ENCODE measurements at places on chromosomes 1 and 21.

DNA sequence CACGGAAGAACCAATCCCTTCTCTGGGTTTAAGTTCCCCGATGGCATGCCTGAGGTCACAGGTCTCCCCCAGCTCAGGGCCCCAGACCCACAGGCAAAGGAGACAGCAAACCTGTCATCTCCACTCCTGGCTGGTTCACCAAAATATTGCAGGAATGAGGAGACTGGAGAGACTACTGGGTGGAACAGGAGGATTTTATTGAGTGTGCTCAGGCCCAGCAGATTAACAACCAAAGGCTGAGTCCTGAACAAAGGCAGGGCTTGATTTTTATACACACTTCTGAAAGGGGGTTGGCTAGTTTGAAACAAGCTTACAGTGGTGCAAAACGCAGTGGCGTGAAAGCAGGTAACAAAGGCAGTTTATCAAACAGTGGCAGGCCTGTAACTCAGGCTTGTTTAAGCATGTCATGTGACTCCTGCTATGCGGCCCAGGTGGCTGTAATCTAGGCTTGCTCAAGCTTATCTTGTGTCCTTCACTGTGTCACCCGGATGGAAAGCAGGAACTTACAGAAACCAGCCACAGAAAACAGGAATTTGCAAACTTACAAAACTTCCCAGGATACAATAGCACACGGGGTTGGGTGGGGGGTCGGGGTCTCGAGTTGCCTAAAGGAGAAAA lies 27.4 kb upstream of the KCNJ15 start:
- no peak for DNase-seq

- no peak for DNase-seq
Observed at GRCh38 chr1:229032375-229032774, 238.5 kb upstream of the RAB4A start.

GRCh38 chr1:34283142-34283541 lies 106.4 kb downstream of the C1orf94 start:
- no peak for DNase-seq

GRCh38 chr21:14889080-14889810 lies 175.6 kb downstream of the NRIP1 start:
- no peak for DNase-seq

- no peak for DNase-seq
Observed at GRCh38 chr1:170355267-170355801, 176.6 kb upstream of the GORAB start.

DNA sequence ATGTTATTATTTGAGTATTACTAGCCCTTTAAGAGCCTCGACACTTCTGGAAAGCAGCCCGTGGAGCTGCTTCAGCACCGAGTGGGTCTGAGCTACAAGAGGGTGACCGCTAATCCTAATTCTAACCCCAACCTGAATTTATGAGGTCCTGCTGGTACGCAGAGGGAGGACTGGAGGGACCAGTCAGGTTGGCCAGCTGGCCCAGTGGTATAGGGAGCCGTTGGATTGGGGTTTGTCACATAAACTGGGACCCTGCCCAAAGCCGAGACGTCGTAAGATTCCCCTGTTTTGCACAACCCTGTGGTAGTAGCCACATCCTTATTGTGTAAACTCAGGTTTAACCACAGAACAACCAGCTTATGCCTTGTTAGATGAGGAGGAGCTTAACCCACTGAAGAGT lies 60.8 kb upstream of the F3 start:
- no peak for DNase-seq

DNA sequence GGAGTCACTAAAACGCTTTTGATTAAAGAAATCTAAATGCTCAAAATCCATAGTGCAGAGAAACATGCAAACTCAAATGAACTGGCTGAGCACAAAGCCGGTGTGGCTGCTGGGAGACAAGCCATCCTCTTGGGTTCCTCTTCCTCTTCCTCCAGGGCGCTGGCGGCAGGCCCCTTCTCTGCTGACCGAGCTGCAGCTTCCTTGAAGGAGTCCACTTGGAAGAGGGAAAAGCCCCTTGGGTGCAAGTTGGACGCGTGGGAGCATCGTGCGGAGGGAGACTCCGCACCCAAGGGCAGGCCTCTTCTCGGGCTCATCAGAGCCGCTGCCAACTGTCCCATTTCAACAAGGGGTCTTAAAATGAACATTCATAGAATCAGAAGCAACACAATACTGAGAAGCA lies 7.9 kb downstream of the CCNL2 start:
- DNase-seq: no peak

GRCh38 chr1:154417338-154417608 lies 12.1 kb downstream of the IL6R start:
- DNase-seq: no peak

GRCh38 chr1:19341201-19342061 lies 29.3 kb downstream of the SLC66A1 start:
- DNase-seq: peak; percentile 89

GRCh38 chr1:119879510-119880434 lies 16.5 kb downstream of the ADAM30 start:
- no peak for DNase-seq

DNA sequence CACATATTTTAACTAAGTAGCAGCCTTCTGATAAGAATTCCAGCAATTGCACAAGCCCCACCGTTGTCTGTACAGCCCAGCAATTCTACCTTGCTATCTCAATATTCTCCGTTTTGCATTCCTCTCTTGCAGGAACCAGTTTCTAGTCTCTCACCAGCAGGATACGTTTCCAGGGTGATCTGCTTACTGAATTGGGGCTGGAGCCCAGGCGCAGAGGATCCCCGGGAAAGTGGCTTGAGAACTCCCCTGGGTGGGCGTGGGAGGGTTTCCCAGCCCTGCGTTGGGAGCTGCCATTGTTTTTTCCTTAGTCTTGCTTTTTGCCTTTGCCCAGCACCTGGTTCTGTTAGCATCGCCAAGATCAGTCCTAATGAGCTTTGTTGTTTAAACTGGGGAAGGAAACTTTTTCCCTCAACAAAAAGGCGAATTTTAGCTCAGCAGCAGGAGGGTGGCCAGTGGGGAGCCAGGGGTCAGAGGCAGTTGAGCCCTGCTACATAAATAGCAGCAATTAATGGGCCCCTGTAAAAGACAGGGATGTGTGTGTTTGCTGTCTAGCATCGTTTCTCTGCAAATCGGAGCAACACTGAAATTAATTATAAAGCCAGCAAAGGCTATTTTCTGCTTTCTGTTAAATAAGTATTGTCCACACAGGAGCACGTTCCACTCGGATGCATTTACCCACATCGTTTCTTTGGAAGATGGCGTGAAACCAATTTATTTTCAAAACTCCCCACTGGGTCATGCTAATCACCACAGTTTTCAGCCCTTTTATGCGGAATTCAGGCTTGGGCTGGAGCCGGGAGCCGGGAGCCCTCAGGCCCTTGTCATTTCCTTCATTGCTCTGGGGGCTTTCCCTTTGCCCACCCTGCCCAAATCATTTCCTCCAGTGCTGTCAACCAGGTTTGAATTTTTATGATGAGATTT lies 36.6 kb downstream of the HUNK start:
- no peak for DNase-seq

DNA sequence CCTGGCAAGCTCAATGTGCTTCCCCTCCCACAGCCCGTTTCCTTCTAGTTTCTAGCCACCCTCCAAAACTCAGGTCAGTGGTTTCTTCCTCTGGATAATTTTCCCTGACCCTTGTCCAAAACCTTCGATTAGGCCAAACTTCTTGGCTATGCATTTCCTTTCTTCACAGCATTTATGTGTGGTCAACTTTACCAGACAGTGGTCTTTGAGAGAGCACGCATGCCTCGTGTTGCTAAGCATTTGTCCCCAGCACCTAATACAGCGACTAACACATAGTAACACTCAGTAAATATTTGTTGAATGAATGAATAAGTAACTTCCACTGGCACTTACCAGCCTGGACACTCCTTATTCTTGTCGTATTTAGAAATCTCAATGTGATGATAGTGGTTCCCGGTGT lies 610.7 kb downstream of the PLPP3 start:
- DNase-seq: no peak

- DNase-seq: no peak
Observed at GRCh38 chr1:107016376-107016978, 40.0 kb upstream of the PRMT6 start.

GRCh38 chr1:55285834-55286233 lies 70.7 kb upstream of the USP24 start:
- DNase-seq: no peak

DNA sequence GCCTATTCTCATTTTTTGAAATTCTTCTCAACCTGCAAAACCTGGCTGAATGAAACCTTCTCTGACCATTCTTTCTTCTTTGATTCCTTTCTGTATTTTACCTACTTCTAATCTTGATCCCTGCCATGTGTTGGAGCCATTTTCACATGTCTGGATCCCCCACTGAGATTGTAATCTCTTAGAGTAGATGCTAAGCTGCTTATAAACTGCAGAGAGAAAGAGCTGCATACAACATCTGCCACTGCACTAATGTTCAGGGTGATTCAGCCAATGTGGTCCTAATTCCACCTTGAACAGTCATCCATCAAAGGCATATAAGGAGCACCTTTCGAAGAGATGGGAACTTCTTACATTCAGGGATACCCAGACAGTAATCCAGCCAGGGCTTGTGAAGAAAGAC lies 16.2 kb upstream of the DAB1 start:
- no peak for DNase-seq

DNA sequence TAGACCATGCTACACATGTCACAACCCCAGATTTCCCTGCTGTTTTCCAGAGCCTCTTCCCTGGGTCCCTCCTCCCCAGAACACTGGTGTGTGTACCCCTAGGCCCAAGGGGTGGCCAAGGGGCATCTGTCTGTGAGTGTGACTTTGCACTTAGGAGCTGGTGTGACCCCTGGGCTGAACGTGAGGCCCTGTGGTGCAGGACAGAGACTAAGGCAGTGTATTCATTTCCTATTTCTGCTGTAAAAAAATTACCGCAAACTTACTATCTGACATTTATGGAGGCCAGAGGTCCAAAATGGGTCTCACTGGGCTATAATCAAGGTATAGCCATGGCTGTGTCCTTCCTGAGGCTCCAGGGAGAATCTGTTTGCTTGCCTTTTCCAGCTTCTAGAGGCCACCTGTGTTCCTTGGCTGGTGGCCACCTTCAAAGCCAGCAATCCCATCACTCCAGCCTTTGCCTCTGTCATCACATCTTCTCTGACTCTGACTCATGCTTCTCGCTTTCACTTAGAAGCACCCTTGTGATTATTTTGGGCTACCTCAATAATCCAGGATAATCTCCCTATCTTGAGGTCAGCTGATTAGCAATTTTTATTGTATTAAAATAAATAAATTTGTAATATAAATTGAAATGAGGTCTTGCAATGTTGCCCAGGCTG lies 24.0 kb upstream of the ELOA start:
- DNase-seq: no peak

DNA sequence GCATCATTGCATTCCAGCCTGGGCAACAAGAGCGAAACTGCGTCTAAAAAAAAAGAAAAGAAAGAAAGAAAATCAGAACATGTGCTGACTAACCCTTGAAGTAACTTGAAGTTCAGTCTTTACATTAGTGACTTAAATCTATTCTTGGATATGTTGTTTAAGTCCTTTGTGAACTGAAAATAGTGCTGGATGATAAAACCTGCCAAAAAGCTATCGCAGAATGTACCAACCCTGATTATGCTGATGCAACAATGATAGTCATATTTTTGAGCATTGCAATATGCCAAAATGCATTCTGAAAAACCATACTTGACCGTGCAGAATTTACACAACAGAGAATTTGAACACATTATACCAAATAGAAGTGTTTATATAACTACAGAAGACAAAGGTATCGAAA lies 30.7 kb downstream of the SHISAL2A start:
- no peak for DNase-seq

DNA sequence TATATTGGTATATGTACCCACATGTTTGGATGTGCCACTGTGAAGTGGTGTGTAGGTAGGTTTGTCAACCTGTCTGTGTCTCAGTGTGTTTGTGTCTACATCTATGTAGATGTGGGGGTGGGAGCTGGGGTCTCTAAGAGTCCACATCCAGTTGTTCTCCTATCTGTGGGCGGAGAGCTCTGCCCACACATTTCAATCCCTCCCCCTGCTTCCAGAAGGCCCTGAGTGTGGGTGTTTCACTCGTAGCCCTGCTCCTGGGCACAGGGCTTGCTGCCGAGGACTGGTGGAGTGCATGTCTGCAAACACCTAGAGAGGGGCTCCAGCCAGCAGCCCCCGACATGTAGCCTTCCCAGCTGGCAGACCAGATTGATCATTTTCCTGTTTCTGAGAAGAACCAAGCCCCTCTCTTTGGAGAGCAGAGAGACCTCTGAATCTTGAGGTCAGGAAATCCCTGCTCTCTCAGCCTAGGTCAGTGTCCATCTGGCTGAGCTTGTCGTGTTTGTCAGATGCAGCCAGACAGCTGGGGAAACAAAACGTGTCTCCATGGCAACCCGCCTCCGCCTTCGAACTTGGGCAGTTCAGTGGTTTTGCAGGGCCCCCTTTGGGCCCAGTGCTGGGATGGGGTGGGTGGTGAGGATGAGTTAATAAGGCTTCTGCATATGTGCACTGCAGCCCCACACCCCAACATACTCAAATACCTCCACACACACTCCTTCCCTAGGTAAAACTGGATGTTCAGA lies 31.2 kb upstream of the SYNC start:
- no peak for DNase-seq

GRCh38 chr21:32645261-32646182 lies 33.3 kb upstream of the CFAP298 start:
- no peak for DNase-seq

- DNase-seq: no peak
Observed at GRCh38 chr1:193700710-193701355, 514.4 kb upstream of the B3GALT2 start.

DNA sequence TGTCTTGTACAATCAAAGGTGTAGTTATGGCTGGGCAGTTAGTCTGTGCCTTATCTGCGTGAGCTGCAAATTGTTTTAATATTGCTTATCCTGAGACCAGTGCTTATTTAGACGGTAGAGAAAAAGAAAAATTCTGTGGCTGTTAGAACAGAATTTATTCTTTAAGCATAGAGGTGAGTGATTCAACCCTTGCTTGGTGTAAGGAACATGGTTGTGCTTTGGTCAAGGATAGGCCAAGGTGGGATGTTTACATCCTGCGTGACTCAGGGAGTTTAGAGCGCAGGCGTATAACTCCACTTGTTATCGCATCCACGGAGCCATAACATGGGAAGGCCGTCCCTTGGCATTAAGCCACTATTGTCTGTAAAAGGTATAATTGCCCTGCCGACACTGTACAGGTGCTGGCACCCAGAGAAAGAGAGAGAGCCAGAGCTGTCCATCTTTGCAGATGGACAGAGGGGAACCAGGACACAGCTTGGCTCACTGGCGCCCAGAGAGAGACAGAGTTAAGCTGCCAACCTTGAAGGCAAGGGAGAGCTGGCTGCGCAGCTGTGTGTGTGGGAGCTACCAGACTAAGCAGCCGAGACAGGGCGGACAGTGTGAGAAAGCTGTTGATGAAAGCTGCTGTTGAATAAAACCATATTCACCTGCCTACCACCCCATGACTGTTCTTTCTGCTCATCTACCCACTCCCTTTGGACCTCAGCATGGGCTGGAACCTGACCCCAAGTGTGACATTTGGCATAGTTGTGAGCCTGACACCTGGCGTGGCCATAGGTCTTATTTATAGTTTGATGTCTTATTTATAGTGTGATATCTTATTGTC lies 200.4 kb downstream of the DYRK1A start:
- DNase-seq: no peak

- no peak for DNase-seq
Observed at GRCh38 chr1:23964235-23964668, 4.6 kb downstream of the PNRC2 start.

- no peak for DNase-seq
Observed at GRCh38 chr1:207891148-207891547, 19.8 kb downstream of the CD34 start.
